HepG2 (cell line): ENCODE measurements at places on chromosomes 6 and 20.

DNA sequence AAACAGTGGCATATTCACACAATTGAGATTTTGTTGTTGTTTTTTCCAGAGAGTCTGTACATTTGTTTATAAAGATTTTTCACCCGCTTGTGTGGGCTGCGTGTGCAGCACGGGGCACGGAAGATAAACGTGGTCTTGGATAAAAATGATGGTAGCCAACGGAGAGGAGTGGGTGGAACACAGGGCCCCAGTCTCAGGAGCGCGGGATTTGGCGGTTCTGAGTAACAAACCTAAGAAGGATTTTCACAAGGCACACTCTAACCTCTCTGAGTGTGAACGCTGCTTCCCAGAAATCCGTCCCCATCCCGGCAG is 3.6 kb upstream of the BNIP5 start:
- no peak for DNase-seq

DNA sequence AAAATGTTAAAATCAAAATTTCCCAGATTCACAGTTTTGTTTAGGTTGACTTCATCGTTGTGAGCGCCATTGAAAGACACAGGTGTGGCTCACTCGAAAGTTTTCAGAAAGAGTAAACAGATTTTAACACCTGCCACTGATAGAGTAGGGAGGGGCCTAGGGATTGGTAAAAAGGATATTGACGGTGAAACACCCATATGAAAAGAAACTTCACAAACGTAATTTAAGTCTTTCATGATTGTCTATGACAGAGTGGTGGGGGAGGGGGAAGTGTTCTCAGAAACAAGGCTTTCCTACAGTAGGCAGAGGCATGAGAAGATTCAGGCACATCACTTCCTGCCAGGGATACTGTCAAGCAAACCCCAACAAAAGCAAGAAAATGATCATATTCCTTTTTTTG is 101.4 kb downstream of the PERP start:
- no peak for DNase-seq

- DNase-seq: no peak
Observed at GRCh38 chr20:52096117-52096516, 95.5 kb downstream of the ZFP64 start.

DNA sequence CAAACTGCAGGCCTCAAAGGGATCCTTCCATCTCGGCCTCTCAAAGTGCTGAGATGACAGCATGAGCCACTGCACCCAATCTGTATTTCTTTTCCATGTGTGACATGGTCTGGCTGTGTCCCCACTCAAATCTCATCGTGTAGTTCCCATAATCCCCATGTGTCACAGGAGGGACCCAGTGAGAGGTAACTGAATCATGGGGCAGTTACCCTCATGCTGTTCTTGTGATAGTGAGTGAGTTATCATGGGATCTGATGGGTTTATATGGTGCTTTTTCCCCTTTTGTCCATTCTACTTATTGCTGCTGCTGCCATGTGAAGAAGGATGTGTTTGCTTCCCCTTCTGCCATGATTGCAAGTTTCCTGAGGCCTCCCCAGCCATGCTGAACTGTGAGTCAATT is 10.3 kb upstream of the BRPF3 start:
- DNase-seq: no peak

DNA sequence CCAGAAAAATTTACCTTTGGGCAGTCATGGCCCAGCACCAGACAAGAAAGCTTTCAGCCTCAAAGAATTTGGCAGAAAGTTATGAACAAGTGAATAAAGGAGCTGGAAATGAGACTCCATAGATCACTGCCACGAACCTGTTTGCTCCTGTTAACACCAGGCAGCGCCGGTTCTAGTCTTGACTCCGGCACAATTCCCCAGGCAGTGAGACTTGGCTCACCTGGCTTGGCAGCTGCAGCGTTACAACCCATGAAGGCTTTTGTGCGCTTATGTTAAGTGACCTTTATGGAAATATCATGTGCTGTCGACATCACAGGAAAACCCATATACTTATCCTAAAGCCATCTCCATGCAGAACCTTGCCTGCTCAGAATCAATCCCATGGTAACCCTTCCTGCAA is 22.2 kb upstream of the FOXC1 start:
- DNase-seq: no peak

GRCh38 chr6:120056085-120056484 is 706.5 kb upstream of the MAN1A1 start:
- DNase-seq: no peak

GRCh38 chr6:85865420-85866369 is 223.0 kb upstream of the SYNCRIP start:
- DNase-seq: peak; percentile 74

GRCh38 chr6:51613558-51613957 is 473.9 kb downstream of the PKHD1 start:
- DNase-seq: no peak

GRCh38 chr20:45957021-45957941 is 14.7 kb downstream of the ZNF335 start:
- no peak for DNase-seq

- no peak for DNase-seq
Observed at GRCh38 chr6:113019176-113019575, 672.0 kb downstream of the RFPL4B start.

GRCh38 chr6:158573542-158573931 is 13.6 kb downstream of the TMEM181 start:
- no peak for DNase-seq

- DNase-seq: no peak
Observed at GRCh38 chr6:165658395-165659058, 4.5 kb downstream of the PDE10A start.

- DNase-seq: no peak
Observed at GRCh38 chr6:41646026-41646795, 7.9 kb downstream of the MDFI start.

DNA sequence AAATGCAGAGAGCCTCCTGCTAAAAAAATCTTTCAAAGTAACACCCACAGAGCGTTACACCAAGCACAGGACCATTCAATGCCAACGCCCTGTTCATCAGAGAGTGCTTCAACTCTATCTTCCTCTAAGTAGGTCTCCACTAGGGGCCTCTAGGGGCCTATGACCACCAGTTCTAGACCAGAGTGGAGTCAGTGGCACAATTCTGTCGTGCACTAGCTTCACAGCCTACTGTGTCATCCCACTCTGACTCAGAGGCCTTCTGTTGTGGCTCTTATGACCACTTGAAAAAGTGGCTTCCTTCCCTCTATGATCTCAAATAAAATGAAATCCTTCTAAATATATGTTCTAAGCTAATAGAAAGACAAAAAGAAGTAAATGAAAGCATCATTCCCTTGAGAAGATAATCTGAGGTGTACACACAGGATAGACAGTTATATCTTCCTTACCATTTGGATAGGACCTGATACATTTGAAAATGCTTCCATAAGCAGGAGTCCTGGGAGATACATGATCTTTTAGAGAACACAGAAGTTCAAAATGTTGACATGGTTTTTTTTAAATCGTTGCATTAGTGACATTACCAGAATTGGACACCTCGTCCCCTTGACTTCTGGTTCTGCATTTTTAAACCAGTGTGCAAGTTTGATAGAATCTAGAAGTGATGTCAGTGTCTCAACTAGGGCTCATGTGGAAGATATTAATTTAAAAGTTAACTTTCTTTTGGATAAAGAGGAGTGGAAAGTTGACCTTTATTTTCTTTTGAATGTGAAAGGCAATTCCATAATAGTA is 151.9 kb downstream of the SH3BGRL2 start:
- DNase-seq: no peak

- no peak for DNase-seq
Observed at GRCh38 chr6:128569732-128570679, 49.6 kb upstream of the PTPRK start.

GRCh38 chr20:39105551-39105950 is 143.4 kb downstream of the DHX35 start:
- no peak for DNase-seq

DNA sequence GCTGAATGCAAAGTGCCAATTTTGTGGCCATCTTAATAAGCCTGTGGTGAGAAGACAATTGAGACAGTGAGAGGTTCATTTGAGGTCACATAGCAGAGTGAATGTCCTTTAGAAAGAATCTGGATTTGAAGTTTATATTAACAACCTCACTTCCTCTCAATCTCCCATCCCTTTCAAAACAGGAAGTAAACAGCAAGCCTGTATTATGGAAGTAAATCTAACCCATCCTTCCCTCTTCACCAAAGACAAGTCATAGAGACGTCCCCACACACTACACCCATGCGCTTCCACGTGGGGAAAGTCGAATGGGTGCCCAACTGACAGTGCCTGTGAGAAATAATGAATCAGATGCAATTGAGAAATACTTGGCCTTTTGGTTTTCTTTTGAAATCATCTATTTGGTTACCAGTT is 28.8 kb upstream of the CCND3 start:
- DNase-seq: no peak

DNA sequence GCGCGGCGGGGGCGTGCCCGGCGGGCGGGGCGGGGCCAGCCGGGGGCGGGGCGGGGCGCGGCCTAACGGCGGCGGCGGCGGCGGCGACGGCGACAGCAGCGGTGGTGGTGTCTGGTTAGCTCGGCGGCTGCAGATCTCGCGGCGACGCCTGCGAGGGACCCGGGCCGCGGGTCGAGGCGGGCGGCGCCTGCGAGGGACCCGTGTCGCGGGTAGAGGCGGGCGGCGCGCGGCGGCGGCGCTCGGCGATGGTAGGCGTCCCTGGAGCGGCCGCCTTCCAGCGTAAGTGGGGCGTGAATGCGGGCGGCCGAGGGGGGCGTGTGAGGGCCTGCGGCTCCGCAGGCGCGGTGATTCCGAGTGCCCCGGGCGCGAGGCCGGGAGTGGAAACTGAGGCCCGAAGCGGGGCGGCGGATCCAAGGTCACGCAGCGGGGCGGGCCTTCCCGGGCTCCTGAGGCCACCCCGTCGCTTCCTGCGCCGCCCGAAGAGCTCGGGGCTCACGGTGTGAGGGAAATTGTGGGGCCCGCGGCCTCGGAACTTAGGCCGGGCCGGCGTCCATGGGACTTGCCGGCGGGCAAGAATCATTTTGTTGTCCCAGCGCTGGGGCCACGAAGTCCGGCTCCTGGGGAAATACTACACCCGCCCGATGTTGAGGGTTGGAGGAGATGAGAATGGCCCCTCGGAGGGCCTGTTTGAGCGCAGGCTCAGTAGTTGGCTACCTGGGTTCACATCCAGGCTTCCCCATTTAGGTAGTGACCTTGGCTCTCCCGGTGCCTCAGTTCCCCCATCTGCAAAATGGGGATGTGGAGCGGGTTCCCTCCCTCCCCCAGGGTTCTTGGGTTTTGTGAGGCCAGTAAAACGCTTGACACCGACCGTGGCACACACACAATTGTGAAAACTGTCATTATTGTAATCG is at the start of gene CBFA2T2:
Gene CBFA2T2, plus strand, starts transcription at position 74 of the 911 bp plus-strand sequence. Its CDS starts 172 bp downstream, at position 246.
- peak; percentile 34 for DNase-seq

GRCh38 chr6:161598896-161599295 is 325.0 kb upstream of the AGPAT4 start:
- DNase-seq: no peak

GRCh38 chr6:31175971-31176370 is 5.5 kb upstream of the POU5F1 start:
- no peak for DNase-seq

- DNase-seq: no peak
Observed at GRCh38 chr6:20438462-20439070, 36.9 kb downstream of the E2F3 start.

- DNase-seq: peak; percentile 22
Observed at GRCh38 chr6:32666420-32667300, at the start of gene HLA-DQB1. HLA-DQB1 (minus strand) TSS chr6:32666657; CDS start chr6:32666607, 50 bp downstream.

DNA sequence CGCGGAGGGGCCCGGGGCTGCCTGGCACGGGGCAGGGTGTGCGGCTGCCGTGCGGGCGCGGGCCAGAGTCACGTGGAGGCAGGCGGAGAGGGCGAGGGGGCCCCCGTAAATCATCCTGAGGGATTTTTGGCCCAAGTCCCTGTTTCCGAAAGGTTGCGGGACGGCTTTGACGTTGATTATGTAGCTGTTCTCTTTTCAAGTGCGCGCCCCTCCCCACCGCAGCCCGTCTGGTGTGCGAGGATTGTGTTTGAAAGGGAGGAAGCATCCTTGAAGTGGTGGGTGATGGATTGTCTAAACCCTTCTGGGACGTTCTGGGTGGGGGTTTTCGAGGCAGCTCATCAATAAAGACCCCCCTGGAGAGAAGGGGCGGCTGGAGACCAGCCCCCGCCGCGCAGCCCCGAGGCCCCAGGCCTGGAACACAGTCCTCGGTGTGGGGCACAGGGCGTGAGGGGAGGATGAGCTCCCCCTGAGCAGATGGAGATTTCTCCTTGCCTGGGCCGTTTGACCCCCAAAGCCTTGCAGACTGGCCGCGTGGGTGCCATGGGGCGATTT is 7.0 kb upstream of the FOXF2 start:
- DNase-seq: no peak

DNA sequence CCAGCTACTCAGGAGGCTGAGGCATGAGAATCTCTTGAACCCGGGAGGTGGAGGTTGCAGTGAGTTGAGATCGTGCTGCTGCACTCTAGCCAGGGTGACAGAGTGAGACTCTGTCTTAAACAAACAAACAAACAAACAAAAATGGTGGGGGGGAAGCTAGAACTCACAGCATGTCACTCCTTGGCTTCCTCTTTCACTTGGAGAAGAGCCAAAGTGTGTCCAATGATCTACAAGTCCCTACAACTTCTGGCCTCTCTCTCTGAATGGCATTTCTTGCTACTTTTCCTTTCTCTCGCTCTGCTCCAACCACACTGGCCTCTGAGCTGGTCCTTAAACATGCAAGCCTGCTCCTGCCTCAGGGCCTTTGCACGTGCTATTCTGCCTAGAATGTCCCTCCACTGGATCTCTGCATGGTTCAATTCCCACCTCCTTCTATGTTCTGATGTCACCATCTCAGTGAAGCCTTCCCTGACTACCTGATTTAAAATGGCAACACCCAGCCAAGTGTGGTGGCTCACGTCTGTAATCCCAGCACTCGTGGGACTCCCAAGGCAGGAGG is 8.1 kb downstream of the TLDC2 start:
- DNase-seq: no peak

DNA sequence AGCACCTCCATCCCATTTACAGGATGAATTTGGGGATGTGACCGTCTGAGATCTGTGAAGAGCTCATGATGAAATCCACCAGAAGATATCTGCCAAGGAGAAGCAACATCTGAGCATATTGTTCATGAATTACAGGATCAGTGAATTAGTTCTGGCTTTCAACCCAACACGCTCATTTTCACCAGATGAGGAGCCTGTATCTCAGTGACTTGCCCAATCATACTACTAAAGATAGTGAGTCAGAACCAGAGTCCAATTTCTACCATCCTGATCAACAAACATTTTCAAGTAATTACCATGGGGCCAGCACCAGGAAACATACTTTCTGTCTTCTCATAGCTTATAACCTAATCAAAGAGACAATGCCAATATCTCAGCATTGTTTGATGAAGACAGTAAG is 116.6 kb downstream of the ZDHHC14 start:
- DNase-seq: no peak

GRCh38 chr20:43953919-43954592 is 39.4 kb downstream of the TOX2 start:
- no peak for DNase-seq
